ENCODE measurements at places on chromosomes 2 and 18.

GRCh38 chr2:24620936-24621335 is 129.9 kb downstream of the NCOA1 start:
- no peak for DNase-seq

GRCh38 chr2:96267159-96267971 is 1.3 kb downstream of the CIAO1 start:
- DNase-seq = peak; percentile 10

DNA sequence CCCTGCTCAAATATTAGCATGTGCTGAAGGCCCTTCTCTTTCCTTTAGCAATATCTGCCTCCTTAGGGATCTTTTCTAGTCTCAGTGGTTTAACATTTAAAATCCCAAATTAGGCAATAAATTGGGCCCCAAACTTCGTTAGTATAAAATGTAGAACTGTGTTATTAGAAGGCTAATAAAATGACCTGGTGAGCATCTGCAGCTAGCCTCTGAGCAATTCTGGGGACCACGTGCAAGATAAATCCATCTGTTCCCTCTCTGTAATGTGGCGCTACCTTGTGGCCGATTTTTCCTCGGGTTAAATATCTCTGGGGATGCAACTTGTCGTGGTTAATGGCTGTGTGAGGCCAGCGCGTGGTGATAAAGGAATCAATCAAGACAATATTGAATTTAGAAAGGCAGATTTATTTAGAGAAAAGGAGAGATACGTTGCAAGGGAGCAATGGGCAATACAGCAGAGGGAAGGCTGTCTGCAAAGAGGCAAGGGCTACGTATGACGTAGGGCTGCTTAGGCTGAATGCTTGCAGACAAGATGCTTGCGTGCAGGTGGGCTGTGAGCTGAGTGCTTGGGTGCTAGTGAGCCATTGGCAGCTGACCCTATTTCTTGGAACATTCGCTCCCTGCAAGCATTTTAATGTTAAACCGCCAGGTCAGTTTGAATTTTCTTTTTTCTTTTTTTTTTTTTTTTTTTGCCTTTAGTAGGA is 18.5 kb upstream of the IL36G start:
- DNase-seq = no peak

- peak; percentile 81 for DNase-seq
Observed at GRCh38 chr18:63320123-63320974, 780 bp upstream of the BCL2 start.

GRCh38 chr2:204726831-204727230 is 181.6 kb downstream of the PARD3B start:
- DNase-seq = no peak

GRCh38 chr18:63440881-63441280 is 18.6 kb upstream of the VPS4B start:
- DNase-seq = no peak

DNA sequence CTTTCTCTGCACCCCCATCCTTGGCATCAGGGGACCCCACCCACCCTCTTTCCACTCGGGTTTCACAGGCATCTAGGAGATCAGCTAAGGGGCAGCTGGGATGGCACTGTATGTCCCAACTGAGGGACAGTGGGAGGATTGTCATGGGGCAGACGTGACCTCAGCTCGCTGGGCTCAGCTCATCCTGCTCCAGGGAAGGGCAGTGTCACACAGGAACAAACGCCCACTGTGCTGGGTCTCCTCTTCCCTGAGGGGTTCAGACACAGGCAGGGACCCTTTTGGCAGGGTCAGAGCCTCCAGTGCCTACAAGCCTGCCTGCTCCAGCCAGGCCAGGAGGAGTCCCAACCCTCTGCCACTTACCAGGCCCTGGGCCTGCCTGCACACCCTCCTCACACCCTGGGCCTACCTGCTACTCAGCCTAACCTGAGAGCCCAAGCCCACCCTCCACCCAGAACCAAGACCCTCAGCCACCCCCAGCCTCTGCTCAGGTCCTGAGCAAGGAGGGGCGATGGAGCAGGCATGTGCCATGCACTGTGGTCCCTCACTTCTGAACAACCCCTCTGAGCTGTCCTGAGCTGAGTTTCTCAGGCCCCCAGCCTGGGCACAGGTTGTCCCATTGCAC is 68.2 kb downstream of the HS1BP3 start:
- DNase-seq = no peak

DNA sequence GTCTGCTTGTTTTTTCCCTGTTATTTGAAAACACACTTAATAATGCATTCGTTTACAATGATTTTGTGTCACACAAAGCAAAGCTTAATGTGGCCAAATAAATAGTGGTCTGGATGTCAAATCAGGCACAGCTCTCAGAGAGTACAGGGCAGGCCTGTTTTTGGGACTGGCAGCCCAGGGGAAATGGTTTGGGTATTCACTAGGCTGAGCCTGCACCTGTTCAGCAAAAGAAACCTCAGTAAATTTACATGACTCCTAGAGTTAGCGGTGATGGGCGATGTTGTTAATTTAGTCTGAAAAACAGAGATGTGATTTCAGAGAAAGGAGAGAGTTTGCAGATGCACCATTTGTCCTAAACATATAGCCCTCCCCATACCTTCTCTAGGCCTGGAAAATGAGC is 197.1 kb downstream of the ALK start:
- DNase-seq = no peak

GRCh38 chr2:11357428-11357972 is 13.1 kb upstream of the ROCK2 start:
- no peak for DNase-seq

Measured in activated effector memory CD4-positive, alpha-beta T cell treated with Interleukin-2 at 50 U/mL for 16 hours (primary cell).